Activated CD4-positive, CD25-positive, alpha-beta regulatory T cell treated with anti-CD3 and anti-CD28 coated beads, Interleukin-2, amount 50 U/mL, for 24 hours (primary cell): ENCODE measurements at places on chromosomes 13 and 19.
A peak's percentile ranks its signal among the peaks of the same experiment; 100 is the strongest.

DNA sequence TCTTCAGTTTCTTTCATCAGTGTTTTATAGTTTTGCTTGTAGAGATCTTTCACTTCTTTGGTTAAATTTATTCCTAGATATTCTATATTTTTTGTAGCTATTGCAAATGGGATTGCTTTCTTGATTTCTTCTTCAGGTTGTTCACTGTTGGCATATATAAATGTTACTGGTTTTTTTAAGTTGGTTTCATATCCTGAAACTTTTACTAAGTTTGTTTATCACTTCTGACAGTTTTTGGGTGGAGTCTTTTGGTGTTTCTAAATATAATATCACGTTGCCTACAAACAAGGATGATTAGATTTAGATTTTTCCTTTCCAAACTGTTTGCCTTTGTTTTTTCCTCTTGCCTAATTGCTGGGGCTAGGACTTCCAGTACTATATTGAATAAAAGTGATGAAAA, 109.7 kb downstream of the PAN3 start:
- ATAC-seq, result no peak

- no peak for ATAC-seq
Observed at GRCh38 chr19:39525205-39525604, 7.4 kb downstream of the EID2B start.

GRCh38 chr19:676007-676338, 219 bp upstream of the FSTL3 start:
- ATAC-seq, result no peak

GRCh38 chr19:1445185-1445931, 4.6 kb upstream of the APC2 start:
- peak; percentile 81 for ATAC-seq

GRCh38 chr13:76245920-76246319, 609.8 kb downstream of the LMO7 start:
- ATAC-seq, result no peak

- ATAC-seq, result no peak
Observed at GRCh38 chr19:23285948-23286347, 35.8 kb upstream of the ZNF724 start.

DNA sequence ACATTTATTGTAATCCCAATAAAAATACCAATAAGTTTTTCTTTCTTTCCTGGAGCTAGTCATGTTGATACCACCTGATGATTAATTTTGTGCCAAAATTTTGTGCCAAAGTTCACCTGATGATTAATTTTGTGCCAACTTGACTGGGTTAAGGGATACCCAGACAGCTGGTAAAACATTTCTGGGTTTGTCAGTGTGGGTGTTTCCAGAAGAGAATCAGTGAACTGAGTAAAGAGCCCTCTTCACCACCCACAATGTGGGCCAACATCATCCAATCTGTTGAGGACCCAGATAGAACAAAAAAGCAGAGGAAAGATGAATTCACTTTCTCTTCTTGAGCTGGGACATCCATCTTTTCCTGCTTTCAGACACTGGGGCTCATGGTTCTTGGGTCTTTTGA, 292.9 kb downstream of the LMO7 start:
- no peak for ATAC-seq

DNA sequence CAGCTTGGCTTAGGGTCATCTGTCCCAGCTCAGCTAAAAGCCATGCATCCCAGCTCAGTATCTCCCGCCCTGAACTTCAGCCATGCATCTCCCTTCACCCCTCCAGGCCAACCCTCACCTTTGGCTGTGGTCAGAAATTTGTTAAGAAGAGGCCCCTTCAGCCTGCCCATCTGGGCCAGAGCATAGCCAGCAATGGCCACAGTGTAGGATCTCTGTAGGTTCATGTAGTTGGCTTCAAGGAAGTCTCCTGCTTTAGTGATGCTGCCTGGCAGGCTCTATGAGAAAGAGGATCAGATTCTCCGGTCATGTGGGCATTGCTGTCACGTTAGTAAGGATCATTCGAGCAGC, 16.6 kb upstream of the TNFSF14 start:
- ATAC-seq, result no peak

DNA sequence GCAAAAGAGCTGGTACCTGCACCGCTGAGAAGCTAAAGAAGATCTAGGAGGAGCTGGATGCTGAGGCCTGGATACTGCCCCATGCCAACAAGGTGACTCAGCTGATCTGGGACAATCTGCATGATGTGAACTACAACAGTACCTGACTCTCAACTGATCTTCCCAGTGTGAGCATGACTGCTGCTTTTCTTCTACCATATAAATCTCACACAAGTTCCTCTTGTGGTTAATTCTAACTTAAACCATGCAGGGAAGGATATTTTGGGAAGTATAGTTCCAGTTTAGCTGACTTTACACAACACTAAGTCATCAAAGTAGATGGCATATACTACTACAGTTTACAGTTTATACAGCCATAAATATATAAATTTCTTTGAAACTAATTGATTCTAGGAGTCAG, 91.9 kb downstream of the SLAIN1 start:
- no peak for ATAC-seq

GRCh38 chr13:113138792-113139551, 16.4 kb downstream of the F10 start:
- ATAC-seq, result no peak
